ENCODE measurements at places on chromosomes 13 and 19.

- DNase-seq = no peak
Measured at GRCh38 chr19:17390665-17391370, 3.2 kb downstream of the CCDC194 start.

- no peak for DNase-seq
Measured at GRCh38 chr13:46173656-46174055, 8.3 kb downstream of the LCP1 start.

- DNase-seq = no peak
Measured at GRCh38 chr19:35225951-35226350, 2.6 kb downstream of the FAM187B start.

DNA sequence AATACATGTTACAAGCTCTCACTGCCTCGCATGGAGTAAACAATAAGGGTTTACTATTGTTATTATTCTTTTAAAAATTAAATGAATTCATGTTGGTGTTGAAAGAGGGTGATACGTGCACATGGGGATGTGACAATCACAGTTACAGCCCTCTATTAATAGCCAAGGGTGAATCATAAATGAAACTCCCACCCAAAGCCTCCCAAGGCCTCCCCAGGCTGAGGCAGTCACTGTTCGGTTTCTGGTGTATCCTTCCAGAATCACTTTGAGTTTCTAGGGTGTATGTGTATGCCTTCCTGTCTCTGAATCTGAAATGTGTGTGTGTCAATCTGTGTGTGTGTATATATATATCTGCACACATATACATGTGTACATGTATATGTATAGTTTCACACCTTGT, 73.4 kb downstream of the AKAP11 start:
- no peak for DNase-seq

- DNase-seq = no peak
Measured at GRCh38 chr19:47598407-47599349, 10.3 kb upstream of the BICRA start.

GRCh38 chr13:99845161-99845874, 126.2 kb downstream of the ZIC5 start:
- DNase-seq = no peak

GRCh38 chr19:50475101-50475568, 1.2 kb upstream of the EMC10 start:
- DNase-seq = no peak

DNA sequence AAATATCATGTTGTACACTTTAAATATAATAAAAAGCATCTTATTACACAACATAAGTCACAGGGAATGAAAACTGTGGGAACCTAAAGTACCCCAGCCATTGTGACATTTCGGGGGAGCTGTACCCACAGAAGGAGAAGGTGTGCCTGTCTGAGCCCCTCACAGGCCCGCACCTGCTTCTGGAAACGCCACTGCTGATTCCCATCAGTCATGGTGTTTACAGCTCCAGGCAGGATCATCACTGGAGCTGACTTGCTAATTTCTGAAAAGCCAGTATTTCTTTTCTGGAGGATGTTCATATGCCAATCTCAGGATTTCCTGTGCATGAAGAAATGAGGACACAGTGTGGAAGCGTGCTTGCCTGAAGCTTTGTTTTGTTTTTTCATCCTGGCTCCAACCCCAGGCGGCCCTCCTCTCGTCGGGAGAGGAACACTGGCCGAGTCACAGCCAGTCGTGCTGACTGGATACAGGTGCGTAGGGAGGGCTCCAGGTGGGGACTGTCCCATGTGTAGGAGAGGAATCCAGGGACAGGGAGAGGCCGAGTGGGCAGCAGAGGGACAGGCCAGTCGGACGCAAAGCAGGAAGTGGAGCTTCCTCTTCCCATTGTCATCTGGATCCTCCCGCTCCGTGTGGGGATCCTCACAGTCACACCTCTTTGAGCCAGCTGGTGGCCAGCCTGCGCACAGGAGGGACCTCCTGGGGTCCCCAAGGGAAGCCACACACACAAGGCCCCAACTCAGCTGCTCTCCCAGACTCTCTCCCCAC, 4.2 kb upstream of the ATP12A start:
- DNase-seq = no peak

GRCh38 chr13:50801087-50801931, 42.2 kb downstream of the DLEU7 start:
- DNase-seq = no peak

DNA sequence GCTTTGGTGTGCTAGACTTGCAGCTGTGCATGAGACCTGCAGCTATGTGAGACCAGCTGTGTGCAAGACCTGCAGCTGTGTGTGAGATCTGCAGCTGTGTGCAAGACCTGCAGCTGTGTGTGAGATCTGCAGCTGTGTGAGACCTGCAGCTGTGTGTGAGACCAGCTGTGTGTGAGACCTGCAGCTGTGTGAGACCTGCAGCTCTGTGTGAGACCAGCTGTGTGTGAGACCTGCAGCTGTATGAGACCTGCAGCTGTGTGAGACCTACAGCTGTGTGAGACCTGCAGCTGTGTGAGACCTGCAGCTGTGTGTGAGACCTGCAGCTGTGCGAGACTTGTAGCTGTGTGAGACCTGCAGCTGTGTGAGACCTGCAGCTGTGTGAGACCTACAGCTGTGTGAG, 6.7 kb upstream of the DCUN1D2 start:
- no peak for DNase-seq

GRCh38 chr19:13016245-13016627, 21.0 kb downstream of the NFIX start:
- DNase-seq = no peak

DNA sequence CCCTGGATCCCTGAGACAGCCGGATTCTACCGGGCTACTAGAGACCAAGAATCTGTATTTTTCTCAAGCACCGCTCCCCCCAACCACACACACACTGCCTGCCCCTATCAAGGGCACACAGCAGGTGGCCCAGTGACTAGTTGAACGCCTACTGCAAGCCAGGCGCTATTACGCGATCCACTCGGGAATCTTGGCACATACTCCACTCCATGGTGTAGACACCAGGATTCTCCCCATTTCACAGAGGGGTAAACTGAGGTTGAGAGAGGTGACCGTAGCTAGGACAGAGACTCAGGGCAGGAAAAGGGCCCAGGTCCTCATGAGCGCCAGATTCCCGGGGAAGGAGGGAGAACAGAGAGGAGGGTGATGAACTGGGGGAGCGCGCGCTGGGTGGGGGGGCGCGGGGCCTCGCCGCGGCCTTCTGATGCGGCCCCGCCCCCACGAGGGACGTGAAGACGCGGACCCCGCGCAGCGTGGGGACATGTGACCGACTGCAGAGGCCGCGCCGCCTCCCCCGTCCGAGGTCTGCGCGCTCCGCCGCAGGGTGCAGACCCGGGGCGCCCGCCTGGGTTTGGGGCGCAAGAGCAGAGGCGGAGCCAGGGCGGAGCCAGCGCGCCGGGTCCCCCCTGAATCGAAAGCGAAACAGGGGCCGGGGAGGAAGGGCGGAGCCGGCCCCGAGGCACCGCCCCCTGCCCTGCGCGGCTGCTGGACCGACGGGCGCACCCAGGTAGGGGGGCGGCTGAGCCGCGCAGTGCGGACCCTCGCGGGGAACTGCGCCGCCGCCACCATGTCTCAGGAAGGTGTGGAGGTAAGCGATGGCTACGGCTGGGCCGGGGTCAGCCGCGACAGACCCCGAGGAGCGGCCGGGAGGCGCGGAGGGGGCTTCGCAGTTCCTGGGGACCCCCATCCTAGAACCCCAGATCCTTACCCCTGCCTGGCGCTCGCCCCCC, at the start of gene SHFL:
Gene SHFL (plus strand): TSS at position 677 of the 950 bp plus-strand sequence. CDS start 111 bp downstream, at position 788.
- DNase-seq = no peak

GRCh38 chr19:48495396-48495795, 16.2 kb downstream of the LMTK3 start:
- DNase-seq = no peak

DNA sequence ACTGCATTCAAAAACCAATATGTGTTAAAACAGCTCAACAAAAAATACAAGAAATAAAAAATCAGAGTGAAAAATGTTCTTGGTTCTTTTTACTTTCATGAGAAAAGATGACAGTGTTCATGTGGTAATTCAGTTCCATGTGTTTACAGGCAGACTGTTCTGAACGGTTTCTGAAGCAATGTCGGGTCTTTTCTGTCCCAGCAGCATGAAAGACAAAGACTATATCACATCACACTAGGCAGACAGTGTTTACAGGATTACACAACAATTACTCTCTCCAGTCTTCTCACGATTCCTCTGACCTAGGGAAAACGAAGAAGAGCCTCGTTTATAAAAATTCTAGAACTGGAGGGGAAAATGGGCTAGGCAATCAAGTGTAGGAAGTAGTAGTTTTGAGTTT, 83.4 kb downstream of the UBL3 start:
- no peak for DNase-seq

- DNase-seq = no peak
Measured at GRCh38 chr19:10142701-10143375, 23.1 kb upstream of the EIF3G start.

GRCh38 chr13:63351081-63351480, 1935.4 kb upstream of the PCDH20 start:
- DNase-seq = no peak

DNA sequence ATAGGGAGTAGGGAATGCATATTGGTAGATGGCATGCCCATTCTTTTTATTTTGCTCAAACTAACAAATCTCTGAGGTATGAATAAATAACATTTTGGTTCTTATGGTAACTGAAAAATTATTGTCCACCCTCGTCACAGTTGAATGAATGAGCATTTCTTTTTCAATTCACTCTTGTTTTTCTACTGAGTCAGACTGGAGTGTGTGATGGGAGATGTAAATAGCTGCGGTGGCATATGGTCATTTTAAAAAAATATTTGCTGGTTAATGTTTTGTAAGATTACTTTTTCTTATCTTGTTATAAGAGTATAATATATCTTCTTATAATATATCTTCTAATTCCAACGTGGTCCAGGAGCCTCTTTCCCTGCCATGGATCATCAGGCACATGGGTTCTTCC, 586.5 kb downstream of the SLITRK5 start:
- DNase-seq = no peak

GRCh38 chr13:50126993-50127725, 111.9 kb downstream of the KCNRG start:
- DNase-seq = no peak

DNA sequence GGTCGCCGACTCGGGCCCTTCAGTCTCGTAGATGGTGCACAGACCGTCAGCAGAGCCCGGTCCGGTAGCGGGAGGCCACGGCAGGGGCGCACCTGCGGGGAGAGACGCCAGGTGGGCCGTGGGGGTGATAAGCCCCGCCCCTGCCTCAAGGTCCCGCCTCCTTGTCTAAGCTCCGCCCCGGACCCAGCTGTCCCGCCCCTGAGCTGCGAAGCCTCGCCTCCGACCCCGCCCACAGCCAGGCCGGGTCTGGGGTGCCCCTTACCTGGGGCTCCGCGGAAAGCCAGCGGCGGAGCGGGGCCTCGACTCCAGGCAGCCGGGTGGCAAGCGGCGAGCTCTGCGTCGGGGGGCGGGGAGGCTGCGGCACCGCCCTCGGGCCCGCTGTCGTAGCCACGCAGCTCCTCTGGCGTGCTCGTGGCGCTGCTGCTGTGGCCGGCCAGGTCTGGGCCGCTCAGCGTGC, 4.7 kb downstream of the PRR36 start:
- DNase-seq = no peak

- DNase-seq = no peak
Measured at GRCh38 chr13:30341815-30342570, 34.6 kb upstream of the KATNAL1 start.

DNA sequence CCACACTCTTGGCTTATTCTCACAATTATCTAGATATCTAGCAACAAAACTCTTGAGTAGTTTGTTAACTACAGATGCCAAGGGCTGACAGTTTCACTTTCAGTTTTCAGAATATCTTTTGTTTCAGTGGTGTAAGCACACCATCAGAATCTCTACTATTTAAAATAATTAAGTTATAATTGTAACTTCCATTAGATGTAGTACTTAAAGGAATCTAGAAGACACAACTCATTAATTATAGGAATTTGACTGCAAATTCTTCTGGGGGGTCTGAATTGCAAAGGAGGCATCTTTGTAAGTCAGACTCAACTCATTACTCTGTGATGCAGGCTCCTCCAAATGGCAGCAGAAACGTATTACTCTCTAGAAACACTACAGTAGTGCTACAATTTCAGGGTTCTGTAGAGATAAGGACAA, 44.9 kb upstream of the USPL1 start:
- no peak for DNase-seq

GRCh38 chr13:95902741-95903140, 150.5 kb downstream of the UGGT2 start:
- no peak for DNase-seq

- no peak for DNase-seq
Measured at GRCh38 chr19:30857388-30857787, 485.2 kb downstream of the ZNF536 start.

DNA sequence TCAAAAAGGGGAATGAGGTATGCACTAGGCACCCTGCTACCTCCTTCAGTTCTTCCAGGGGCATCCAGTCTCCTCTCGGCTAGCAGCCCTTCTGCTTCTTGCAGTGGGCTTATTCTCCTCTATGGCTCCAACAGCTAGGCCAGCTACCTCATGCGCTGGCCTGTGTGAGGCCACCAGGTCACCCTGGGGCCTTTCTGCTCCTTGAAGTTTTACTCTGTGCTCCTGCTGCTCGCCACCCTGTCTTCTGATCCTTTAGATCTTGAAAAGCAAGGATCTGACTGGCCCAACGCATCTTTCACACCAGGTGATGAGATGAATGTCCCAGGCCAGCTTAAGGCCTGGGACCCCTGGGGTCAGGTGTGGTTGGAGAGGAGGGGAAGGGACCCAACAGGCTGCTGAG, 66.2 kb downstream of the RUBCNL start:
- DNase-seq = no peak

GRCh38 chr13:42114912-42115311, 66.5 kb downstream of the DGKH start:
- DNase-seq = no peak

GRCh38 chr13:40590112-40590862, 76.2 kb downstream of the FOXO1 start:
- DNase-seq = no peak

DNA sequence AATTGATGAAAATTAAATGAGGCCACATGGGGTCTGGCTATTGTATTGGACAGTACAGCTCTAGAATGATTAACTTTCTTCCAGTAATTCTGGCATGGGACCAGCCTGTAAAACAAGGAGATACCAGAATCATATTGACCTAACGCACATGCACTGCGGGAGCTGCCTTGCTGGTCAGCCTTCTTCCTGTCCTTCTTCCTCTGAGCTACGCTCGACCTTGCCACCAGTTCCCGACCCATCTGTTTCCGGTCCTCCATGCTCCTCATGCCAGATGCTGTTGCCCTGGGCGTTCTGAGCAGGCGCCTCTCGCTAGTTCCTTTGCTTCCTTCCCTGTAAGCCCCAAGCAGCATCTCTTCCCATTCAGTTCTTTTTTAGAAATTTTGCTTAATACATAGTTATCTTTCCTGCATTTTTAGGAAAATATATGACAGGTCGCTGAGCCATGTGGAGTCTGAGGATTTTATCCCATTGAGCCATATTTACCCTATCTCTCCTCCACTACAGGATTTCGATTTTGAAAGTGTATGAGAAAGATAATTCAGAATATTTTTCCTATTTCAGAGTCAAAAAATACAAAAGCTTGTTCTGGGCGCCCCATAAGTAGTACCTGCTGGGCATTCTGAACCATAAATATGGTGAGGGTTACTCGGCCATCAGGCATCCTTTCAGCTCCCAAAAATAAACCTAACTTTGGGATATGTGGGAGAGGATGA, 38.6 kb downstream of the TNFRSF19 start:
- no peak for DNase-seq
